Stimulated activated CD8-positive, alpha-beta memory T cell treated with anti-CD3 and anti-CD28 coated beads, Interleukin-4, amount 100 ng/mL, for 1 hour (primary cell): ENCODE measurements at places on chromosomes 4 and X.

- no peak for DNase-seq
These were observed 1.1 kb downstream of the ZCCHC18 start for GRCh38 chrX:104113222-104113965.

GRCh38 chr4:3010577-3010976 lies 47.2 kb downstream of the GRK4 start:
- no peak for DNase-seq

DNA sequence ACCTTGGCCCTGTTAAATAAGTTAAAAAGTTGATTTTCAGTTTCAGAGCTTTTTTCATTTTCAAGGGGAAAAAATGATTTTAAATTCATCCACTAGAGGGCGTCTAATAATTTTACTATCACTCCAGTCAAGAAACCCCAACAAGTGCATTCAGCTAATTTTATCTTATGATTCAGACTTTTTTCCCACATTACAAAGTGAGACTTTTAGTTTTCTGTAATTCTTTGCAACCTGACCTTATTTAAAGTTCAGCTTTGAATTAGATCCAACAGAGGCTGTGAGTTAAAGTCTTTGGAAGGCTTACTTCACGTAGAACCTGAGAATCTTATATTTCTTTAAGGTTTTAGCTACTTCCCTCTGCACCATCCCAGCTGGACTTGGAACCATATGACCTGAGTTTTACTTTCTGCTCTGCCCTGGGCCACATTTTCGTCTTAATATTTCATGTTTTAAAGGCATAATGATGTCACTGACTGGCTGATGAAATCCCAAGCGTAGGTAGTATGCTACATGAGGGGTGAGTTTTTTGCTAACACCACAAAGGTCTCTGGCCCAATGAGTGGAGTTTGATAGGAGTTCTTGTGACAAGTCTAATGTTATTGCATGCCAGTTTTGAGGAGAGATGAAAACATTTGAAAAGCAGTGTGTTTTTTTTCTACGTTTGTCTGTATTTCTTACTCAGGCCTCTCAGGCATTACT lies 7.2 kb downstream of the GNRHR start:
- DNase-seq, result no peak

GRCh38 chr4:55733932-55734331 lies 85.7 kb upstream of the EXOC1L start:
- no peak for DNase-seq

GRCh38 chrX:14607446-14607985 lies 78.2 kb downstream of the GLRA2 start:
- no peak for DNase-seq

GRCh38 chr4:130249002-130249401 lies 1153.0 kb downstream of the C4orf33 start:
- DNase-seq, result no peak

DNA sequence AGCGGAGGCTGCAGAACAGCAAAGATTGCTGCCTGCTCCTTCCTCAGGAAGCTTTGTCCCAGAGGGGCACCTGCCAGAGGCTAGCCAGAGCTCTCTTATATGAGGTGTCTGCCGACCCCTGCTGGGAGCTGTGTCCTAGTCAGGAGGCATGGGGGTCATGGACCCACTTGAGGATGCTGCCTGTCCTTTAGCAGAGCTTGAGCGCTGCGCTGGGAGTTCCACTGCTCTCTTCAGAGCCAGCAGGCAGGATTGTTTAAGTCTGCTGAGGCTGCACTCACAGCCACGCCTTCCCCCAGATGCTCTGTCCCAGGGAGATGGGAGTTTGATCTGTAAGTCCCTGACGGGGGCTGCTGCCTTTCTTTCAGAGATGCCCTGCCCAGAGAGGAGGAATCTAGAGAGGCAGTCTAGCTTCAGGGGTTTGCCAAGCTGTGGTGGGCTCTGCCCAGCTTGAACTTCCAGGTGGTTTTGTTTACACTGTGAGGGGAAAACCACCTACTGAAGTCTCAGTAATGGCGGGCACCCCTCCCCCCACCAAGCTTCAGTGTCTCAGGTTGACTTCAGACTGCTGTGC lies 10.9 kb downstream of the DCK start:
- no peak for DNase-seq

DNA sequence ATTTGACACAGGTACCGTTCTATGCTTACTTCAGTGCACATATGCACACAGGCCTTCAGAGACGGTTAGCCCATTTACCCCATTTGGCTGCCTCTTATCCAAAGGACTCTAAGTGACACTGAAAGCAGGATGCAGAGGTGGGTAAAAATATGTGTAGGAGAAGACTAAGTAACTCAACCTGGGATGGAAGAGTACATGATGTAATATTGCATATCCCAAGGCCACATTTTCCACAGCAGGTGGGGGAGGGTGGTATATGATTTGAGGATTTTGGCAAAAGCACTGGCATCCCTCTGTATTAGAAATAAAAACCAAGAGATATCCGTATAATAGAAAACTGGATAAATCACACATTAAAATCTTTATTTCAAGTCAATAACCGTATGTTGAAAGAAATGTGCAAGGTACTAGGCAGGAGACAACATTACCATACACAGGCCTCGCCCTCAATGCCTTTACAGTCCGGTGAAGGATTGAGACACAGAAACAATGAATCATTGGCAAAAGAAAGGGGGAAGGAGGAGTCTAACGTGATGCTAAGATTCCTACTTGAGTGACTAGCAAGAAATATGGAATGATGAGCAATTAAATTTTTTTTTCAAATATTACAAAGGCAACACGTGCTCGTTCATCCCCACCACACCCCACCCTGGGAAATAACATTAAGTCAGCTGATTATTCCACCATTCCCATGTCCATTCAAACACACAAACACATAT lies 161.0 kb upstream of the RASGEF1B start:
- no peak for DNase-seq

DNA sequence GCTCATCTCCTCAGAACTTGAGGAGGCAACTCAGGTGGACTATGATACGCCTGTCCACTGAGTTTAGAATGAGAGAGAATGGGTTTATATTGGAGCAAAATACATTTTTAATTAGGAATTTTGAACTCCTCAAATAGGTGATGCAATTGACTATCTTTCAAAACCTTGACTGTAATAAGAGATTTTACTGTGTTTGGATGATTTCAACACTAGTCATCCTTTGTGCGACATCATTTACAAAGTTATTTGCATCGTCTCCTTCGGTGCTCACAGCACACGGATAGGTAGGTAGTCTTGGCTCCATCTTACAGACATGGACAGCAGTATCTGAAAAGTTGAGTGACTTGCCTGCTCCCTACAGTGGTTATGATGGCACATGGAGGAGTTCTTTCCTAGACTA lies 67.0 kb downstream of the AASDH start:
- DNase-seq, result no peak
